ENCODE measurements at places on chromosomes 5 and 9.
A peak's percentile ranks its signal among the peaks of the same experiment; 100 is the strongest.

- DNase-seq = peak; percentile 58
Measured at GRCh38 chr5:90434116-90434714, 24.7 kb upstream of the CETN3 start.

DNA sequence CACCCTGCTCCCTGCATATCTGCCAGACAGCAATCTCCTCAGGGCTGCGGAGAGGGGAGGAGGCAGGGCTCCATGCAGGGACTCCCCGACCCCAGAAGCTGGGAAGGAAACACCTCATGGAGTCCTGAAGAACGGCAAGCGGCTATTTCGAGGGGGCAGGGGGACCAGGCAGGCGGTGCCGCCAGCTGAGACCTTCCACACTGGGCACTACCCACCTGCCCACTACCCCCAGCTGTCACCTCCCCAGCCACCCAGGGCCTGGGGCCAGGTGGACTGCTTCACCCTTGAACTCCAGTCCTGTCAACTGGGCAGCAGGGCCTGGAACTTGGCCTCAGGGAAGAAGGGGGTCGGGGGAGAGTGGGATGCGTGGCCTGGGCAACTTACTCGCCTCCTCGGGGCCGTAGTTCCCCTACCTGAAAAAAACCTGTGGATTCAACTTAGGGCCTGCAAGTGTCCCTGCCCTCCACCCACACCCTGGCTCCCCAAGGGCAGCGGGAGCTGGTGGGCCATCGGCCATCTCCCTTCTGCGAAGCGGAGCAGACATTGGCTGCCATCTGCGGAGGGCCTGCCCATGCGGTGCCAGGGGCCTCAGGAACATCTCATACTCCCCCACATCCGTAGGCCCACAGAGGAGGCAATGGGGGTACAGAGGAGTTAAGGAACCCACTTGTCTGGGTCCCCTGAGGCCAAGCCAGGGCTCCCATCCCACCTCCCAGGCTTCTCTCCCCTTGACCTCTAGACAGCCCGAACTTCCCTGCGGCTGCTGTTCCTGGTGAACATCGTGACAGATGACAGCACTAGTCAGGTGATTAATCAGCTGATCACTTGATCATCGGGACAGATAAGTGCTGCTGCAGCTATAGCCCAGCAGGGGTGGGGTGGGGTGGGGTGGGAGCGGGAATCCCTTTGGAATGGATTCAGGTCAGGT lies 18.5 kb upstream of the RALGDS start:
- DNase-seq = no peak

GRCh38 chr9:95623640-95624039 lies 106.9 kb upstream of the PTCH1 start:
- DNase-seq = no peak

- peak; percentile 25 for DNase-seq
Measured at GRCh38 chr5:138953387-138954256, 78.5 kb upstream of the LRRTM2 start.

DNA sequence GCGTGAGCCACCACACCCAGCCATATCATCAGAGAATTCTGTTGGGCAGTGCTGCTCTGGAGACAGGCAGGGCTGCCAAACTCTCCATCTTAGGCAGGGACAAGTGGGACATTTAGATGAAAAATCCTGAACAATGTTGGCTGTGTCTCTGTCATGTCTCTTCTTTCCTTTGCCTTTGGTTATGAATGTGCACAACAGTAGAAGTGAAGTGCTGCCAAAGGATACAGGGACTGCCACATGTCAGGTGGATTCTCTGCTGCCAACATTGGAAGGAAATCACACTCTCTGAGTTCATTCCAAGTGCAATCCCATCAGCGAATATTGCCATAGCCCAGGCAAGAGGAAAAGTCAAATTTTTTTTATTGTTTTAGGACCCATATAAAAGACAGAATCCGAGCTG lies 348.8 kb downstream of the TRPM3 start:
- DNase-seq = no peak

- DNase-seq = no peak
Measured at GRCh38 chr5:22372376-22372775, 480.8 kb downstream of the CDH12 start.

Data from CD4-positive, alpha-beta T cell treated with Interleukin-6 for 4 hours (primary cell).